ENCODE measurements at places on chromosomes 2 and 18.

- no peak for DNase-seq
These were observed 3.8 kb upstream of the SGPP2 start for GRCh38 chr2:222420508-222420907.

GRCh38 chr18:14031053-14031452, 101.2 kb downstream of the ZNF519 start:
- DNase-seq: no peak

DNA sequence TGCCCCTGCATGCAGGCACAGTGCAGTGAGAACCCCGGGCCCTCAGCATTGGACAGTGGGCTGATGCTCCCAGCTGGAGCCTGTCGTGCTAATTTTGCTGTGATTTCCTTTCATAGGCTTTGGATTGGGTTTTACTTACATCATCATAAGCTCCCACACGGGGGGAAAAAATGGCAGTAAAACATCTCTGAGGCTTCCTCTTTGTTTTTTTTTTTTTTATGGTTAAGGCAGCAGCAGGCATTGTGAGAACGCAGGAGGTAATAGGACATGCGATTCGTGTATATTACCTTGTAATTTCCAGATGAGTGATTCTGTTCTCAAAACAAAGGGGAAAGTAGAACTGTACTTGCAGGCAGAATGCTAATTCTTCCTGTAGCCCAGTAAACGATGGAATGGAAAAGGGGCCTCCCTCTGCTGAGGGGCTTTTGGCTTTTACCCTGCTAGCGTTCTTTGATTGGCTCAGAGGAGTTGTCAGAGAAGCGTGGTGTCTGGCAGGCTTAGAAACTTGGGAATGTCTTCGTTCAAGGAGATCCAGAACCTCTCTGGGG, 89.7 kb downstream of the NPAS2 start:
- no peak for DNase-seq

DNA sequence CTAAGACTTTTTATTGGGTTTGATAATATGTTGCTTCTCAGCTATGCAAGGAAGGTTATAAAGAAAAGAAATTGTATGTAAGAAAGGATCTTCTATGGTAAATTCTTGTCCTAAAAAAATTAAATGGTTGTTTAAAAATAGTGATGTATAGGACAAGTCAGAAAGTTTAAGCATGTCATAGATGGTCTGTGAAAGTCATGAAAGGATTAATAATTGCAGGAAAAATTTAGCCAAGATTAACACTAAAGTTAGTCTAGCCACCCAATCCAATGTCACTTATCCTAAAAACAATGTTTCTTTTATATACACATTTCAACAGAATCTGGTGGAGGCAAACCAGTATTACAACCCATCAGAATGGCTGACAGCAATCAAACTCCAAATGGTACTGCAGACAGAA, 1046.7 kb upstream of the SLC39A10 start:
- DNase-seq: no peak

- no peak for DNase-seq
These were observed 961.6 kb upstream of the CHAC2 start for GRCh38 chr2:52805901-52806410.

DNA sequence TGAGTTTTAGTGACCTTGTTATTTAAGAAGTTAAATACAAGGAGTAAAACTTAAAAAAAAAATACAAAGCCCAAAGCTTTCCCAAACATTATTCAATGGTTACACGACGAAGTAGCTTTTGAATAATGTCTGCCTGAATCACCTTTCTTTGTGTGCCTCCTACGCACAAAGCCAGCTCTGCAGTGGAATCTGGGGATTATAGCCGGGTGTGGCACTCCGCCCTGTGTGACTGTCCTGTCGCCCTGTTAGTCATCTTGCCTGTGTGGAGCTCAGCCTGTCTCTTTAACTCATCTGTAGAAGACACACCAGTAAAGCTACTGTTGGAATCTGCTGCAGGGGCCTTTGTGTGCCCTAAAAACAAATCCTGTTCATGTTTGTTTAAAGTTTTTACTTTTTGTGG, 79.4 kb upstream of the TCF7L1 start:
- no peak for DNase-seq

GRCh38 chr18:9016633-9017166, 85.8 kb upstream of the NDUFV2 start:
- DNase-seq: no peak

DNA sequence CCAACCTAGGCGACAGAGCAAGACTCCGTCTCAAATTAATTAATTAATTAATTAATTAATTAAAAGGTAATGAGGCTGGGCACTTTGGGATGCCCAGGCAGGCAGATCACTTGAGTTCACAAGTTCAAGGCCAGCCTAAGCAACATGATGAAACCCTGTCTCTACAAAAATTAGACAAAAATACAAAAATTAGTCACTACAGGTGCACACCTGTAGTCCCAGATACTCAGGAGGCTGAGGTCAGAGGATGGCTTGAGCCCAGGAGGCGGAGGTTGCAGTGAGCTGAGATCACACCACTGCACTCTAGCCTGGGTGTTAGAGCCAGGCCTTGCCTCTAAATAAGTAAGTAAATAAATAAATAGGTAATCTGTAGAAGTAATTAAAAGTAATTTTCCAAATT, 6.8 kb downstream of the SF3B1 start:
- no peak for DNase-seq

- no peak for DNase-seq
These were observed 293.0 kb upstream of the SPHKAP start for GRCh38 chr2:228474466-228474865.

DNA sequence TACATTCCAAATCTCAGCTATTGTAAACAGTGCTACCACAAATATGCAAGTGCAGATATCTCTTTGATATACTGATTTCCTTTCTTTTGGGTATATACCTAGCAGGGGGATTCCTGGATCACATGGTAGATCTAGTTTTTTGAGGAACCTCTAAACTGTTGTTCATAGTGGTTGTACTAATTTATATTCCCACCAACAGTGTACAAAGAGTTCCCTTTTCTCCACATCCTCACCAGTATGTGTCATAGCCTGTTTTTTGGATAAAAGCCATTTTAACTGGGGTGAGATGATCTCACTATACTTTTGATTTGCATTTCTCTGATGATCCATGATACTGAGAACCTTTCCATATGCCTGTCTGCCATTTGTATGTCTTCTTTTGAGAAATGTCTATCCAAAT, 6.3 kb upstream of the CCNT2 start:
- DNase-seq: no peak

GRCh38 chr2:194700116-194700515, 956.9 kb upstream of the SLC39A10 start:
- no peak for DNase-seq

DNA sequence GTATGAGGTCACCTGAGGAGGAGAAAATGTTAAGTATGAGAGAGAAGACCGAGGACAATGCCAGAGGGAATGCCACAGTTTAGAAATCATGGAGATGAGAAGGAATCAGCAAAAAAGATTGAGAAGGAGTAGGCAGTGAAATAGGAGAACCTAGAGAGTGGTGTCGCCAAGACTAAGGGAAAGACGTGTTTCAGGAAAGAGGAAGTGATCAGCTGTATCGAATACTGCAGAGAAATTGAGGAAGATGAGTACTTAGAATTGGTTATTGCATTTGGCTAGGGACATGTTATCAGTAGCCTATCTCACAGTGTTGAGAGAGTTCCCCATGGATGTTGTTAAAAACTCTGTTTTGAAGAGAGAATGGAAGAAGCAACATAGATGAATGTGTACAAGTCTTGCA, 112.3 kb downstream of the GALNT1 start:
- DNase-seq: no peak

DNA sequence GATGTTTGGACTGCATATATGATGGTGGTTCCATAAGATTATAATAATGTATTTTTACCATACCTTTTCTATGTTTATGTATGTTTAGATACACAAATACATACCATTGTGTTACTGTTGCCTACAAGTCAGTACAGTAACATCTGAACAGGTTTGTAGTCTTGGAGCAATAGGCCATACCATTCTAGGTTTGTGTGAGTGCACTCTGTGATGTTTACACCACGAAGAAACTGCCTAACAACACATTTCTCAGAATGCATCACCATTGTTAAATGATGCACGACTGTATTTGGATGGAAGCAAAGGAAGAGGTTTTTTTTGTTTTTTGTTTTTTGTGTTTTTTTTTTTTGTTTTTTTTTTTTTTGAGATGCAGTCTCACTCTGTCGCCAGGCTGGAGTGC, 9.5 kb downstream of the DUSP19 start:
- no peak for DNase-seq

DNA sequence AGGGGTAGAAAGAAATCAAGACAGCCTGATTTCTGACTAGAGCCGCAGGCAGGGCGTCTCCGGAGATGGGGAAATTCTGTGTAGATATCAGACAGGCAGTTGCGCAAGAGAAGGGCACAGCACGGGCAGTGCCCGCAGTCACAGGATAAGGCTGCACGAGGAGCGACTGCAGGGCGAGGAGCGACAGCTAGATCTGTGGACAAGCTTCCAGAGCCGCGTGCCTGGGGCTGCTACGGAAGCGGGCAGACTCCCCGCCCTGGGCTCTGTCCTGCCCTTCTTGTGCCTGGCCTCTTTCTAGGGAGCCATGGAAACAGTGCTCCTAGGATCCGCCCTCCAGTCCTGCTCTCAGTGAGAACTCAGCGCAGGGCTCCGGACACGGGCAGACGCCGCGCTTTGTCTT, 12.6 kb downstream of the MC5R start:
- no peak for DNase-seq
